ENCODE measurements at places on chromosomes 5 and 9.

DNA sequence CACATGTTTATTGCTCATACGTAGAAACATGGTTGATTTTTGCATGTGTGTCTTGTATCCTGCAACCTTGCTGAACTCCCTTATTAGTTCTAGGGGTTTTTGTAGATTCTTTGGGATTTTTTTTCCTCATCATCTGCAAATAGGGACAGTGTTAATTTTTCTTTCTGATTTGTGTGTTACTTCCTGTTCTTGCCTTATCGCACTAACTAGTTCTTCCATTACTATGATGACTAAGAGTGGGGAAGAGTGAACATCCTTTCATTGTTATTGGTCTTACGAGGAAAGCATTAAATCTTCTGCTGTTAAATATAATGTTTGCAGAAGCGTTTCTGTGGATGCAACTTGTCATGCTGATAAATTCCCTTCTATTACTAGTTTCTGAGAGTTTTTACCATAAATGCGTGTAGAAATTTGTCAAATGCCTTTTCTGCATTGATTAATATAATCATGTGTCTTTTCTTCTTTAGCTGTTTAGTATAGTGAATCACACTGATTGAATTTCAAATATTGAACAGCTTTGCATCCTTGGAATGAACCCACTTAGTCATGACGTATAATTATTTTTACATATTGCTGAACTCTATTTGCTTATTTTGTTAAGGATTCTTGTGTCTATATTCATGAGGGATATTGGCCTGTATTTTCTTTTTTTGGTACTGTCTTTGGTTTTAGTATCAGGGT lies 32.1 kb upstream of the RNF130 start:
- DNase-seq, result no peak

- DNase-seq, result no peak
These were observed 283.2 kb downstream of the ANXA1 start for GRCh38 chr9:73434826-73435225.

GRCh38 chr9:124941679-124942561 lies 1.0 kb upstream of the GOLGA1 start:
- peak; percentile 43 for DNase-seq

GRCh38 chr9:87546704-87547103 lies 49.0 kb downstream of the DAPK1 start:
- no peak for DNase-seq

- DNase-seq, result no peak
These were observed 33.3 kb downstream of the DMRT2 start for GRCh38 chr9:1083325-1083913.

DNA sequence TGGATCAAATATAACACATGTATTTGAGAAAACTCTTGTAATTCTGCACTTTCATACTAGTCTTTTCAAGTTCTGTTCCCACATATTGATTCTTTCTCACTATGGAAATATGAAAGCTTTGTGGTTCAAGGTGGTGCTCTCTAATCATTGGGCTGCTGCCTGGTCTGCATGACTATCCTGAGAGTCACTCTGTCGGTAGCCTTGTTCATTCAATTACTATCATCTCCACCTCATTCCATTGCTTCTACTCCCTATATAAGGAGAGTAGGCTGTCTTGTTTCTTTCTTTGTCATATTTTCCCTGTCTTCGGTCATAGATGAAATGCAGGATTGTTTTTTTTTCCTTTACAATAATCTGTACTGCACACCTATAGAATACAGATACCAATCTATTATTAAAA lies 341.4 kb upstream of the ACTBL2 start:
- DNase-seq, result no peak

DNA sequence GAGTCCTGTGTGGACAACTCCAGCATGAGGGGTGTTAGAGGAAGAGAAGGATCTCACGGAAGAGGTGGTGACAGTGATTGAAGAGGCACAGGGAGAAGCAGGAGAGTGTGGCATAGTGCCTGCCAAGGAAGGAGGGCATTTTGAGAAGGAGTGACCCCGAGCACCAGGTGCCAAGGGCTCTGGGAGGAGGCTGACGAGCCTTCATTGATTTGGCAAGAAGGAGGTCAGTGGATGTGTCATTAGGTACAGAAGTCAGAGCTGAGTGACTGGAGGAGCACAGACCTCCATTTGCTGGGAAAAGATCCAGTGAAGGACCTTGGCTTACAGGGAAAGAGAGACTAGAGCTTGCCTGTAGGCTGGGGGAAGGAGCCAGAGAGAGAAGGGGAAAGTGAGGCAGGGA lies 70.3 kb upstream of the ANGPTL2 start:
- DNase-seq, result no peak

GRCh38 chr5:1007221-1007680 lies 1.4 kb upstream of the NKD2 start:
- DNase-seq, result no peak

- peak; percentile 6 for DNase-seq
These were observed 77.4 kb downstream of the SEC61B start for GRCh38 chr9:99299211-99300102.

- DNase-seq, result no peak
These were observed 54.1 kb downstream of the GNG10 start for GRCh38 chr9:111715471-111715870.

GRCh38 chr5:107717816-107718215 lies 47.1 kb upstream of the EFNA5 start:
- DNase-seq, result no peak

- DNase-seq, result no peak
These were observed 204.9 kb downstream of the SMARCA2 start for GRCh38 chr9:2220036-2220435.

- DNase-seq, result peak; percentile 55
These were observed 129.7 kb upstream of the PCA3 start for GRCh38 chr9:76634356-76635054.

GRCh38 chr5:126686451-126687126 lies 85.8 kb downstream of the PHAX start:
- no peak for DNase-seq

DNA sequence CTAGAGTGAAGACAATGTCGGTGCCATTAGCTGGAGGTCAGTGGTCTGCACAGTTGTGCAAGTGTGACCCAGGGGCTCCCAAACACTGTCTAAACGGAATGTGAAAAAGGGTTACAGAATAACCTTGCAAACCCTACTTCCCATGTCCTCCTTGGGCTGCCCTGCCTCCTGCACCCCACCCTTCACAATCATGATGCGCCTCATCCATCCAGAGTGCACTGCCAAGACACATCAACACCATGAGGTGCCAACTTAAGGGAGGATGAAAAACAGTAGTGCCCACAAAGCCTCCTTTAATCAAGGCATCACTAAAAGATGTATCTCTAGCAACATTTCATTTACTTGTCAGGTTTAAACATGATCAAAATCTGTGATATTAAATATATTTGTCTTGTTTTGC lies 87.1 kb downstream of the SETX start:
- no peak for DNase-seq

DNA sequence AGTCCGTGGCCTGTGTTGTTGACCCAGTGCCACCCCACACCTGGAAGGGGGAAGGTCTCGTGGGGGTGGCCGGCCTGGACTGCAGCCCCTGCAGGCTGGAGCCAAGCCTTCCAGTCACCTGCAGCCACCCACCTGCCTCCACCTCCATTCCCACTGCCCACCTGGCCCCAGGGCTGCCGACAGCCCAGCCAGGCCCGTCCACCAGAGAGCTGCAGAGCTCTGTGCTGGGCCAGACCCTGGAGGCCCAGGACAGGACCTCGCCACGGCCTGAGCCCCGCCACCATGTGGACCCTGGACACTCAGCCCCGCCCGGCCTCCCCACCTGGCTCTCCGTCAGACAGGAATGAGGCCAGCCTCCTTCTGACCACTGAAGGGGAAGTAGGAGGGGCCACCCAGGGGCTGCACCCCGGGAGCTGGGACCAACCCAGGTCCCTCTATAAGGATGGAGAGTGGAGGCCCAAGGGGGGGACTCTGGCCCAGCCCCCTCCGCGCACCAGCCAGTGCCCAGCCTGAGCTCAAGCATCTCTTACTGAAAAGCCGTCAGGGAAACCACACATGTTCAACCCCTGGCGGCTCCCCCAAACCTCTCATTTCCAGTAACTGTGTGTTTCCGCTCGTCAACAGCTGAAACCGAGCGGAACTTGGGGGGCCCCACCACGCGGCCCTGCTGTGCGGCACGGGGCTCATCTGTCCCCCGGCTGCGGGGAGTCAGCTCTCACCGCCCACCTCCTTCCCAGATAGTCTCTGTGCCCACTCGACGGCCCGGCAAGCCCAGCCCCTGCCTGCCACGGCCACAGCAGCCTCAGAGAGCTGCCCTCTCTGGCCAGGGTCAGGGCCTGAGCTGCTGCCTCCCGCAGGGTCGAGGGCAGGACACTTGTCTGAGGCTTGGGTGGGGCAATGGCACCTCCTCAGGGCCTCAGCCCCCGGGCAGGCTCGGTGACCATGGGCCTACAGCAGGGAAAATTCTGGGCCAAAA lies 12.8 kb downstream of the NOTCH1 start:
- peak; percentile 46 for DNase-seq

DNA sequence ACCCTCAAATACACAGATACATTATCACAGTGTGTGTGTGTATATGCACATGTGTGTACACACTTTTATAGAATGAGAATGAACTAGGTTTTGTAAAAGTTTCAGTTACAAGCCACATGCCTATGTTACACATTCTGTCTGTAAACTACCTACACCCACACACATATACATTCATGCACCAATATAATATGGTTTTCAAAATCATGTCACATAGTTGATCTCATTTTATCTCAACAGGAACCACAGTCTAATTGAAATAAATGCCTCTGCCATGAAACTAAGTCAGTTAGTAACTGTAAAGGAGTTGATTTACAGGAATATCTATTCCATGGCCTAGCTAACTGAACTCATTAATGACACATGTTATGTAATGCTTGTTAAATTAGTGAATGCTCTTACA lies 646.6 kb downstream of the PDE4D start:
- DNase-seq, result no peak

DNA sequence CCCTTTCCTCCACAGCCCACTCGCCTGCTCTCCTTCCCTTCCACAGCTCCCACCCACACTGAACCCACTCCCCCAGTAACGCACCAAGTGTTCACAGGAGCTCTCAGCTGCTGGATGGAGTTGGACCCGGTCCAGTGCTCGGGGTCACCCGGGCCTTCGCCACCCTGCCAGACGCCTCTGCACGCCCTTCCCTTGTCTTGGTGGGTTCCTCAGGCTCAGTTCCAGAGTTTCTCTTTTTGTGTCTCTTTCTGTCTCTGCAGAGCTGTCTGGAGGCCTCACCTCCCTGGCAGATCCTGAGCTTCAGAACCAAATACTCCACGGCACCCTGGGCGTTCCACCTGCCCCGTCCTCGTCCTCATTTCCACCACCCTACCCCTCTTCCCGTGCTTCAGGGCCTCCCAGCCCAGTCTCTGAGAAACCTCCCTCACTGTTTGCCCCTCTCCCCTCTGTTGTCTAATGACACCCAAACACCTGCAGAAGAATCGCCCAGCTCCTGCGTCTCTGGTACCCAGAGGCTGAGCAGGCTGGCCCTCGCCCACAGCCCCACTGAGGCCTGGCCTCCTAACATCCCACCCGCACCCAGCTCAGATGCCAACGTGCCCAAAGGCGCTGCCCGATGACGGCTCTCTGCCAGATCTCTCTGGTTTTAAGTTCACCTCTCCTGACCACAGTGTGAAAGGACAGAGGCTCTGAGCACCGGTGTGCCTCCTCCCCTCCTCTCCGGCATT lies 74.3 kb downstream of the COL23A1 start:
- no peak for DNase-seq

GRCh38 chr5:10555277-10555684 lies 8.6 kb upstream of the ANKRD33B start:
- no peak for DNase-seq

GRCh38 chr5:1280177-1281037 lies 14.5 kb downstream of the TERT start:
- DNase-seq, result no peak

DNA sequence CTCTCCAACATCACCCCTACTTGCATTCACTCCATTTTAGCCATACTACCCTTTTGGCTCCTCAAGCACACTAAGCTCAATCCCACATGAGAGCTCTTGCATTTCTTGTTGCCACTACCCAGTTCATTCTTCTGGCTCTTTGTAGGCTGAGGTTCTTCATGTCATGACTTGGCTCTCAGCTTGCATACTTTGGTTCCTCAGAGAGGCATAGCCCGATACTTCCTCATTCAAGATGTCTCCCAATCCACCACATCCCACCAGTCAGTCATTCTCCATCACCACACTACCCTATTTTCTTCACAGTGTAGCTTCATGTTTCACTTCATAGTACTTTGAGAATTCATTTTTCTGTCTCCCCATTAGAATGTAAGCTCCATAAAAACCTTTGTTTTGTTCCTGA lies 116.7 kb downstream of the NR6A1 start:
- no peak for DNase-seq

- no peak for DNase-seq
These were observed 69.0 kb downstream of the ADAMTSL1 start for GRCh38 chr9:18542837-18543405.

DNA sequence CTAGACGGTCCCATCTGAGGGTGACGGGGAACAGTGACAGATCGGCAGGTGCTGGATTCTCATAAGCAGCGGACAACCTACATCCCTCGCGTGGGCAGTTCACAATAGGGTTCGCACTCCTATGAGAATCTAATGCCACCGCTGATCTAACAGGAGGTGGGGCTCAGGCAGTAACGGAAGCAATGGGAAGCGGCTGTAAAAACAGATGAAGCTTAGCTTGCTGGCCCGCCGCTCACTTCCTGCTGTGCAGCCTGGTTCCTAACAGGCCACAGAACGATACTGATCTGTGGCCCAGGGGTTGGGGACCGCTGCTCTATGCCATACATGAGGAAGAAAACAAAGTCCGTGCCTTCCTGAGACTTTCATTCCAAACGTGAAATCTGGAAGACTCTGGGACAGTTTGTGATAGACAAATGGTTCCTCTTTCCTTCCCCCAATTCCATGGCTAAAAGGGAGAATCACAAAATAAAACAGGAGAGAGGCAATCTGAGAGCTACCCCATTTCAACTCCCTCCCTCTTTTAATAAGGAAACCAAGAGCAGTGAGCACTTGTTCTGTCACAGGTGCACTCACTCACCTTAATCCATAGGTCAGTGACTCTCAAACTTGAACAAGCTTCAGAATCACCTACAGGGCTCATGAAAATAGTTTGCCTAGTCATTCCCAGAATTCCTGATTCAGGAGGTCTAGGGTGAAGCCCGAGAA lies 12.1 kb downstream of the PDCL start:
- no peak for DNase-seq

- DNase-seq, result no peak
These were observed 3.9 kb downstream of the TEX48 start for GRCh38 chr9:114678130-114678529.

Data from large intestine (tissue), 12 donors.